Tibial nerve (tissue), 4 donors: ENCODE measurements at places on chromosomes 1 and 21.

DNA sequence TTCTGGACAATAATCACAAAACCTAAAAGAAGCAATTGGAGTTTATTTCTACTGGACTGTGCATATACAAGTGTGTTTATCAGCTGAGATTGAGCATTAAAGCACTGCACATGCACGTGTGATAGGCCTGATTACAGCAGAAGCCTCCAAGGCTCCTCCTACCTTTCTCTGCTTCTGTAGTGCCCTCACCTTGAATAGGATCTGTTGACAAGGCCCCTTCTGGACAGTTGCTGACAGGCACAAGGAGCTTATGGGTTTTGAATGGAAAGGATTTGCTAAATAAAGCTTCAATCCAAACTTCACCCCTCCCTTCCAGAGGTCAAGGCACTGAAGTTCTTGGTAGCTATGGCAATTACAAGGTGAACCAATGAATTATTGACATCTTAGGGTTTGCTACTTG is 7.9 kb upstream of the SGIP1 start:
- DNase-seq = no peak

- no peak for DNase-seq
Measured at GRCh38 chr1:63718541-63718970, 55.3 kb upstream of the ROR1 start.

- no peak for DNase-seq
Measured at GRCh38 chr1:67651031-67651430, 34.0 kb upstream of the GADD45A start.

DNA sequence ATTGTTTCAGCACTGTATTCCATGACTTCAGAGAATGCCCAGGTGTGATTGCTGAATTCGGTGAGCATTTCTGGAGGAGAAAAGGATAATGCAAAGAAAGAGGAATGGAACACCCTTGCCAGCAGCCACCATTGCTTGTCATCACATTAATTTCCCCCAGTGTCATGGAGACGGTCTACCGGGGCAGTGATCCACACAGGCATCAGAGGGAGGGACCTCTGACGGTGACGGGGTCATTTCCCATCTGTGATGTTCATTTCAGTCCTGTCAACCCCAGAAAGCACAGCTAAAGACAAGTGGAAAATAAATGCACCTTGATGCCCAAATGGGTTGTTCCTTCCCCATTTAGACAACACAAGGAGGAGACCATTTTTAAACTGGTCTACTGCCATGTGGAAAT is 376.4 kb downstream of the PCP4 start:
- DNase-seq = no peak

- DNase-seq = no peak
Measured at GRCh38 chr21:34276711-34277425, 86.9 kb upstream of the KCNE2 start.

GRCh38 chr1:62076286-62076685 is 118.4 kb upstream of the L1TD1 start:
- no peak for DNase-seq

DNA sequence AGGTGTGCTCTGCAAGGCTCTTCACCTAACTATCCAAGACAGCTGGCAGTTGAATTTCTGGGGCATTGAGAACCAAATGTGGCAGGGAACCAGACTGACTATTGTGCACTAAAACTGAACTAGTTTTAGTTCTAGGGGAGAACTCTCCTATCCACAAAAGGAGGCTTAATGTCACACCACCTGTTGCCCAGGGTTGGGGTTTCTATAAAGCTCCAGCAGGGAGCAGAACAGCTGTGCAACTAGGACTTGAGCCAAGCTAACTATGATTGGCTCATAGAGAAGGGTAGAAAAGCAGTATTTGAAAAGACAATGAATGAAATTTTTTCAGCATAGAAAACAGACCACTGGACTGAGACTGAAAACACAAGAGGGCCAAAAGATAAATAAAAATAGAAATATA is 53.3 kb upstream of the FGGY start:
- DNase-seq = no peak

GRCh38 chr1:164310166-164310565 is 248.8 kb upstream of the PBX1 start:
- DNase-seq = no peak

GRCh38 chr1:199073166-199073565 is 434.3 kb downstream of the PTPRC start:
- no peak for DNase-seq

GRCh38 chr1:207814469-207814868 is 62.6 kb downstream of the CD46 start:
- no peak for DNase-seq
